ENCODE measurements at places on chromosomes 16 and 17.

DNA sequence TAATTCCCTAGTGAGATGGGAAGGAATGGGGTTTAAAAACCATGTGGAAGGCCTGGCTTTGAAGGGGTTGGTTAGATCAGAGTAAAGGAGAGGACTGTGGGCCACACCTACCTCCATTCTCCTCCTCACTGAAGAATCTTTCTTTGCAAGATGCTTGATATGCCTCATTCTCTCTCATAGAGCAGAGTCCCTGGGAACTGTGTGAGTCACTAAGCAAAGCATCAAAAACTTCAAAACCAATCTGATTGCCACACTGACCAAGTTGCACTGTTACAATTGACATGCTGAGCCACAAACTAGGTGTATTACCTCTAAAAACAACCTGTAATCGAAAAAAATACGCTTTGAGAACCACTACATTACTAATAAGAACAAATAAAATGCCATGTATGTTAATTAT lies 2.0 kb downstream of the TUBD1 start:
- no peak for DNase-seq

- DNase-seq: no peak
Observed at GRCh38 chr17:79470754-79471153, 140.1 kb downstream of the RBFOX3 start.

- no peak for DNase-seq
Observed at GRCh38 chr17:54745862-54746261, 154.8 kb upstream of the TOM1L1 start.

- DNase-seq: no peak
Observed at GRCh38 chr17:14067347-14067746, 2.0 kb upstream of the COX10 start.

DNA sequence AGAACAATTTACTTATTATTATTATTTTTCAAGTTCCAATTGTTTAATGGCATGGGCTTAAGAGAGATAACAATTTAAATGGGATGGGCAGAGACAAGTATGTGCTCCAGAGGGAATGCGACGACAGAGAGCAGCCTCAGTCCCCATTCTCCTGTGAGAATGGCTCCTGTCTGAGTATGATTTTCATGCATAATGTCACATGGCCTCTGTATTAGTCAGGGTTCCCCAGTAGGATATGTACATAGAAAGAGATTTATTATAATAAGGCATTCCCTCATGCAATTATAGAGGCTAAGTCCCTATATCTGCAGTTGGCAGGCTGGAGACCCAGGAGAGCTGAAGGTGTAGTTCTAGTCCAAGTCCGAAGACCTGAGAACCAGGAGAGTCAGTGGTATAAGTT lies 22.9 kb upstream of the NKD1 start:
- no peak for DNase-seq

DNA sequence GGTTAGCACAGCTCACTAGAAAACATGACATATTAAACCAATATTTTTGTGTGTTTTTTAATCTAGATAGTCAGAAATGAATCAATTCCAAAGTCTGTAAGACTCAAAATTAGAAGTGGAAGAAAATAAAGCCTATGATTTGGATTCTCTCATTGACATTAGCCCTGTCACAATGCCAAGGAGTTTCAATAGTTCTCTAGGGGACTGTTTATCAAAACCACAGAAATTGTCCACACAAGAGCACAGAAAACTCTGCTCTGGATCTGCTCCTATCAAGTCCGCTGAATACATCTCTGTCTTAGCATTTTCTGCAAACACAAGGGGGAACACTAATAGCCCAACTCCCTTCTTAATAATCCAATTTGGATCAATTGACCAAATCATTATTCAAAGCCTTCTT lies 152.0 kb downstream of the HS3ST3B1 start:
- DNase-seq: no peak

DNA sequence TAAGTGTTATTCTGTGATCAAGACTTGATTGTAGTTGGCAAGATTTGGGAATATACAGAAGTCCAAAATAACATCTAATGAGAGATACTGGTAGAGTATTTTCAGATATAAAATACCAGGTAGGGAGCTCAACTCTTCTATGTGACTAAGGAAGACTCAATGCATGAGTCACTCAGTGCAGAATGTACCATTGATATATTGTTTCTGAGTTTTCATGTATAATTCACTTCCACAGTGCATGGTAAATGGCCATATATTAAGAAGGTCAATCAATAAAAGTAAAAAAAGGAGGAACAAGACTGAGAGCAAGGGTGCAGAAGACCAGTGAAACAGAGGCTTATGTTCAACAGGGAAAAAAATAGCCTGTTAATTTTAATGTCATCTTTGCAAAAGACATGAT lies 1387.9 kb downstream of the CDH8 start:
- DNase-seq: no peak

DNA sequence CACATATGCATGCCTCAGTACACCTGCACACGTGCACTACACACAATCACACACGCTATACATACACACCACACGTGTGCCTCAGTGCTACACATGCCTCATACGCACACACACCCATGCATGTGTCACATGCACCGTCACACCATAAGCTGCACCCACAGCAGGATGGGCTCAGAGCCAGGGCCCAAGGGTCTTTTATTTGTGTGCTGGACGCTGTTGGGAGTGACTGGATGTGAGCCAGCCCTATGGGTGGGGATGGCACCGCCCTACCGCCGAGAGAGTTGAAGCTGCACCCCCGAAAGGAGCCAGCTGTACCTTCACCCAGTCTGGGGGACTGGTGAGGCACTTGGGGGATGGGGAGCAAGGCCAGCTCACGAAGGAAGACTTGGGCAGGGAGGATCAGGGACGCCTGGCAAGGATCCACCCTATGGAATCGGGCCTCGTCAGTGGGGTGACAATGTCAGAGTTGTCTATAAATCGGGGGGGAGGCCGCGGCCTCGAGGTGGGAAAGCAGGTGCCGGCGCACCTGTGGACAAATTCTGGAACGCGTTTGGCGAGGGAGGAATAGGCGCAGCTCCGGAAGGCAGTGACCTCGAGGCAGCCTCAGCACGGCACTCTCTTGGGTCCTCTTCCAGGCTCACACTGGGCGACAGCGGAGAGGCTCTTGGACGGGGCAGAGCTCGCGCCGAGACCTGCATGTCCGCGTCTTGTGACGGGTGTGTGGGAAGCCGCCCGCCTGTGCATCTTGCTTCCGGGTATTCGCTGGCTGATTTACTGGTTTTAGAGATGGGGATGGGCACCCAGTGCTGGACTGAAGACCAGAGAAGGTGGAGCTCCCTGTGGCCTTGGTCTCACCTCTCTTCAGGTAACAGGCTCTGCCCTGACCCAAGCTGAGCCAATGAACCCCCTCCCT lies 7.3 kb downstream of the RGS11 start:
- peak; percentile 45 for DNase-seq

DNA sequence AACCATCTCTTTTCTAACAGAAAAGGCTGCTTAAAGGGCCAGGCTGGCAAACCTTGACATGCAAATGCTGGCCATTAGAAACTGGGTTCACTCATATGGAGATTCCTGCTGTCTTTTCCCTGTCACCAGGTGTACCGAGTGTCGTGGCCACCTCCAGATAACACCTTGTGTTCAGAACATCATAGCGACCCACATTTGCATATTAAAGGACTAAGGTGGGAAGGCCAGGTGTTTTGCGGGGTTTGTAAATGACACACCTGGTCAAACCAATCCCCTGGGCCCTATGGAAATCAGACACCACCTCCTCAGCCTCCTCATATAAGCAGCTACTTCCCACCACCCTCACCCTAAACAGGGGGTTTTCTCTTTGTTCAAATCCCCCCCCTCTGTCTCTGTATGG lies 2.5 kb upstream of the AIPL1 start:
- no peak for DNase-seq

- DNase-seq: no peak
Observed at GRCh38 chr16:86398622-86399021, 111.7 kb upstream of the FOXF1 start.

- DNase-seq: no peak
Observed at GRCh38 chr16:64428463-64429113, 693.3 kb downstream of the CDH11 start.

DNA sequence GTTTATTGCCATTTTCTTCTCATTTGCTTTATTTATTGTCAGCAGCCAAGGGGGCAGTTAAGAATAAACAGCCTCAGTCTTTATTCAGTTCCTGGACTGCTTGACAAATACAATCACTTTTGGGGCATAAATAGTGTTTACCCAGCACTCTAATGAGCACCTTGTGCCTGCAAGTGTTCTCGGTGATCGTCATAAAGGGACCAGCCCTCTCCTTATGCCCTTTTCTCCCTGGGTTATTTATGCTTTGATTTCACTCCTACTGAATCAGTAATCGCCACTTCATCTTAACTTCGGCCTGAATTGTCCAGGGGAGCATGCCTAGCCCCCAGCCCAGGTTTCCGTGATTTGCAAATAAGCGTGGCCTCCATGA lies 55.7 kb upstream of the CACNG5 start:
- DNase-seq: no peak

GRCh38 chr16:12178251-12178990 lies 201.9 kb downstream of the SNX29 start:
- DNase-seq: no peak

DNA sequence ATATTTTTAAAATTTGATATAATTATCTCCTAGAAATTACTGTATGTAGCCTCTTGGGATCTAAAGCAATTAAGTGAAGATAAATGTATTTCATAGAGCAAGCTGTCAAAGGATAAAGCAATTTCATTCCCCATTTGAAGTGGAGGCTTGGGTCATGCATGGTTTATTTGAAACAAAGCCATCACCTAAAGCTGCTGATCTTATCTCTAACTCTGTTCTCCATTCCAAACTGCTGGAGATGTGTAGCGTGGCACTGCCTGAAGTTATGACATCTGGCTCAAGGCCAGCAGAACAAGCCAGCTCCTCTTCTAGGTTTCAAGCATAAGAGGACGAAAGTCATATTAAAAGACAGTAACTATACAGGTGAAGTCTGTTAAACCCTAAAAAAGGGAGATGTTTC lies 83.9 kb downstream of the HIC1 start:
- DNase-seq: peak; percentile 93

GRCh38 chr16:26053889-26054288 lies 362.1 kb downstream of the HS3ST4 start:
- no peak for DNase-seq

DNA sequence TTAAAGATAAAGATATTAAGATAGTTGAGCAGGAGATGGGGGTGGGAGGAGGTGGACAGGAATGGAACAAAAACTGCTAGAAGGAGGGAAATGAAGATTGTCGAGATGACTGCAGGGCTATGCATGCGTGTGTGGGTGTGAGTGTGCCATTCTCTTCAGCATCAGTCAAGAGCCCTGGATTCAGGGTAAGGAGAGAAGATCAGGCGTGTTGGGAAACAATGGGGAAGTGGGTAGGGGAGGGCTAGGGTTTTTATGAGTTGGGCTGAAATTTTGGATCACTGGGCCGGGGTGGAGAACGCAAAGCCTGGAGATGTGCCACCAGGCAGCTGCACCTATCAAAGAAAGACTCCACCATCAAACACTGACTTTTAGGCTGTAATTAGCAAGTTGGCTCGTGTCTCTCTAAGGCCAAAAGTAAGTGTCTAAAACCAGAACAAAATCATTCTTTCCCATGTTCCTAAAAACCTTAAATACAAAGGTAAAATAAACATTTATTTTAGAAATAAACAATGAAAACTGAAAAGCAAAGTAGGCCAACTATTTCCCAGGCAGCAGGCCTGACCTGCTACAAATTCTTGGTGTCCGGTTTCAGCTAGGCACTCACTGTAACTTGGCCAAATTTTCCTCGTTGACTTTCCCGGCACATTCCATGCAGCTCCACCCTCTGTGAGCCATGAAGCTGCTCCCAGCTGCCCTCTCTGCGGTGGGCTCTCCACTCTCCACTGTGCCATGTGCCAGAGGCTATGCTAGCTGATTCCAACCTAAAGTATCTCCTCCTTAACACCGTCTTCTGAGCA lies 4.2 kb downstream of the CDRT4 start:
- peak; percentile 28 for DNase-seq

Measured in LNCaP clone FGC (cell line).